ENCODE measurements at places on chromosomes 12 and 14.
A peak's percentile ranks its signal among the peaks of the same experiment; 100 is the strongest.

DNA sequence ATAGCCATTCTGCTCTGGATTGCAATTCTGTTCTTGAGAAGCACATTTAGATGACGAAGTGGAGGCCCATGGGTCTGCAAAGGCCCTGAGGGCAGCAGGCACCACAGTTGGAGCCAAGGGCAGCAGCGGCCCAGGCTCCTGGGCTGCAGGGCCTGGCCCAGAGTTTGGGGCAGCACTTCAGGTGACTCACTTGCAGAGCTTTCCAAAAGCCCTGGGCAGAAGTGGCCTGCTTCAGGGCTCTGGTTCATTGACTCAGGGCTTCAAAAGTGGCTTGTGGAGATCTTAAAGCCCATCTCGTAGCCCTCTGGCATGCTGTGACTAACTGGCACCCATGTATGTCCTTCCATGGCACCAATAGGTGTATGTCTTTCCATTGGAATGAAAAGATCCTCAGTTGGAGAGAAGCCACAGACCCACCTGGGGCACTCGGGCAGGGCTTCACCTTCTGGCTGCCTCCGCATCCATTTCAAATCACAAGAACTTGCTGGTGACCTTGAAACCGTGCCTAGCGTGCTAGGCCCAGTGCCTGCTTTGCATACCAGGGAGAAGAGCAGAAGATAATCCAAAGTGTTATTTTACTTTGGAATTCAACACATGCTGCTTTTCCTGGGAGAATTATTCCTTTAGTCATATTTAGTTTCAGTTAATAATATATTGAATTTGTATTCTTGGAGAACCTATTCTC is 106.7 kb downstream of the PRMT8 start:
- DNase-seq: no peak

DNA sequence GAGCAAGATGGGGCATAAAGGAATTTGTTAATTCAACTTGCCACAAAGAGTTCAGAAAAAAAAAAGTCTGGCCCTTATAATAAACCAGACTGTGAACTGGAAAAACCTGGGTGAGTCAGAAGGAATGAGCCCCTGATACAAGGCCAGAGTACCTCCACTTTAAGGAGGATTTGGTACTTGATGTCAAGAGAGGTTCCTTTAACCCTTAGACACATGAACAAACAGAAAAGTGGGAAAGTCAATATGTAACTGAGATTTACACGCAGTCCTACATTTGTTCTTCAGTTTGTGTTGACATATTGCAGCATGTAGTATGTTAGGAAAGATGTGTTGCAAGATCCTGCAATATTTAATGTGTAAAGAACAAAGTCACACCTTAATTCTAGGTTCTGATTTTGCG is 14.2 kb upstream of the SLC38A4 start:
- peak; percentile 8 for DNase-seq

DNA sequence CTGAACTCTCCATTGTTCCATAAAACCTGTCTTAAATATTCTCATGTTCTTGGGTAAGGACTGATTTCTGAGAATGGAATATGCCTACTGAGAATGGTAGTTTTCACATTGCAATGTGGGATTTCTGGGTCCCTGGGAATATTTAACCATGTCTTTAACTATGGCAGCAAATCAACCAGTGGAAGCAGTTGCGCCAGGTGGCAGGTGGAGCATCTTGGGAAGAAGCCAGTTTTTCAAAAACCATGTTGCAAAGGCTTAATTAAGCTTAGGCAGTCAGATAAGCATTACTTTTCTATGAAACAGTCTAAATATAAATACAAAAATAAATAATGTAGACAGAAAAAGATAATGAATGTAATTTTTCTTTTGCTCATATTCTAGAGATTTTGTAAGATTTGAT is 448.1 kb downstream of the ADAMTS20 start:
- no peak for DNase-seq

DNA sequence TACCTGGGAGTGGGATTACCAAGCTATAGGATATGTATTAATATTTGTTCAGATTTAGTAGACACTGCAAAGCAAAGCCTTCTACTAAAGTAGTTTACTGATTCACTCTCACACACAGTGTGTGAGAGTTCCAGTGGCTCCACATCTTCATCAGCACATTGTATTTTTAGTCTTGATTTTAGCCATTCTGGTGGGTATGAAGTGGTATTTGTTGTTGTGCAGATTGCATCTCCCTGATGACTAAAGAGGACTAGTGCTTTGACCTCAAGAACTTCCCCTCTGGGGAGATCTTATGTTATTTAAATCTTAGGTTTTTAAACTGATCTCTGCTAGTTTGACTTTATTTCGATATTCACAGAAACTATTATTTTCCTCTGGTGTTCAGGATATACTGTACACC is 479.7 kb upstream of the RGS6 start:
- DNase-seq: no peak

DNA sequence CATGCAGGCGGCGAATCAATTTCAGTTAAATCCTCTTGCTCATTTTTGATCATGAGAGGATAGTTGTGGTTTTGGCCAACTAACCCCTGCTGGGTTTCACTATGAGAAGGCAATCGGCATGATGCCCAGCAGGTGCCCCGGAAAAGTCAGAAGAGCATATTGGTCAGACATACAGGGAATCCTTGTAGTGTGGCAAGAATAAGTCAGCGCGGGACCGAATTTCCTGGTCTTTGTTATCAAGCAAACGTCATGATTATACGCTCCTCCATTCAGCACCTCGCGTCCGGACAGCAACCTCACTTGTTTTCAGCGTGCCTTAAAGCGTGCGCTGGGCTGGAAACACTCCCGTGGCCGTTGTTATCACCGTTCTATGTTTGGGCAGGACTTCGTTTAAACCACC is 1.8 kb downstream of the TBC1D30 start:
- DNase-seq: peak; percentile 57

- no peak for DNase-seq
Measured at GRCh38 chr14:101037021-101037817, 133.7 kb upstream of the RTL1 start.

- DNase-seq: no peak
Measured at GRCh38 chr12:93192878-93193277, 184.8 kb upstream of the NUDT4 start.

DNA sequence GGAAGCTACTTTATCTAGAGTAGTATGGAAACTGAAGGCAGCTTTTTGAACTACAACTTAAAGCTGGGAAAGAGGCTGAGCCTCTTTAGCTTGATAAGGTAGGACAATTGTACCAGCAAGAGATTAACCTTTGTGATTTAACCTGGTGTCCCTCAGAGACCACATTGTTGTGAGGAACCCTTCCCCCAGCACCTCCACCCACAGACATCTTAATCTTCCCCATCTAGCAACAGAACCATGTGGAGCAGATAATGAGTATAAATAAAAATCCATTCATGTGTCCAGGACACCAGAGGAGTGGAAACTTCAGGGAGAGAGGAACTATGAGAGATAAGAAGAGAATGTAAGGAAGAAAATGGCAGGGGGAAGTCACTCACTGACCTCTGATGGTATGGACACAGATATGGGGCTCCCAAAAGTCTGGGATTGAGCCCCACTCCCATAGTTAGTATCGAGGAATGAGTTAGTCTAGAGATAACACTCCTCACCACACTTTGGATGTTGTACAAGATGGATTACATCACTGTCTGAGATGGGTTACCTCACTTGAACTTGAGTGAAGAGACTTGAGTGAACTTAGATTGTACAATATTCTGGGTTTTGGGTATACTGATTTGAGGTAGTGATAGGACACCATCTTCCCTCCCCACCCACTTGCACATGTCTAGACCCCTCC is 33.9 kb upstream of the SLC38A2 start:
- peak; percentile 73 for DNase-seq

GRCh38 chr12:94707892-94708291 is 57.5 kb upstream of the TMCC3 start:
- DNase-seq: peak; percentile 66

Data from fibroblast of skin of right biceps (primary cell).